Activated naive CD4-positive, alpha-beta T cell treated with anti-CD3 and anti-CD28 coated beads for 36 hours (primary cell): ENCODE measurements at places on chromosomes 7 and 10.

- no peak for DNase-seq
These were observed 215.3 kb upstream of the GLI3 start for GRCh38 chr7:42452356-42452755.

- no peak for DNase-seq
These were observed 309.7 kb downstream of the EXOC4 start for GRCh38 chr7:133562621-133563020.

- no peak for DNase-seq
These were observed 23.7 kb downstream of the GPR26 start for GRCh38 chr10:123689880-123690279.

GRCh38 chr10:103799341-103799740 is 56.0 kb downstream of the SH3PXD2A start:
- DNase-seq = no peak

- DNase-seq = no peak
These were observed 2.5 kb downstream of the FGL2 start for GRCh38 chr7:77197141-77197540.

GRCh38 chr10:27439101-27439500 is 65.0 kb upstream of the RAB18 start:
- no peak for DNase-seq

DNA sequence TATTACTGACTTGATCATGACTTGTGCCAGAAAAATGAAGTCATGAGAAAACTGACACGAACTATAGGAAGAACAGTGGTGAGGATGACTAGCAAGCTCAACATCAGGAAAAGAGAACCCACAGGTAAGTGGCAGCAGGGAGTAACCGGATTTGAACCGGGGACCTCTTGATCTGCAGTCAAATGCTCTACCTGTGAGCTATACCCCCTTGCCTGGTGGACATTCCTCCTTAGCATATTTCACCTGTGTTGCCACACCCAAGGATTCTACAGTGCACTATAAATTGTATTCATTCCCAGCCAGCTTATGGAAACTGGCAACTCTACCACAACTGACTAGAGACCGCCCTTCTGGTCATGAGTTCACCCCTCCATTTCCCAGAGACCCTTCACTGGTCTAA is 97.5 kb upstream of the ZNF746 start:
- DNase-seq = no peak

GRCh38 chr7:156496865-156497264 is 143.7 kb upstream of the RNF32 start:
- DNase-seq = no peak

DNA sequence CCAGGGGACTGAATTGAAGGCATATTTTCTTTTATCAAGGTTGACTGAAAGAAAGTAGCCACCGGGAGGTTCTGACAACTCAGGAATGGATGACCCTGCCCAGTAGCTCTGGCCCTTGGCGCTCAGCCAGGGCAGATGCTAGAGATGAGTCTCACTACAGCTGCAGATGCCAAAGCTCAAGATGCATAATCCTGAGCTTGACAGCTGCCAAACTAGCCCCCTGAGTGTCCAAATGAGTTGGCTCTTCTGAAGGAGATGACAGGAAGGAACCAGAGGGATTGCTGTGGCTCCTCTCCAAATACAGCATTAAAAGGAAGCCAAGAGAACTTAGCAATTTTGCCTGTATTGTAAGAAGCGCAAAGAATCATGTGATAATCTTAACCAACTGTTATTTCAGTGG is 78.4 kb downstream of the NXPH1 start:
- DNase-seq = no peak

DNA sequence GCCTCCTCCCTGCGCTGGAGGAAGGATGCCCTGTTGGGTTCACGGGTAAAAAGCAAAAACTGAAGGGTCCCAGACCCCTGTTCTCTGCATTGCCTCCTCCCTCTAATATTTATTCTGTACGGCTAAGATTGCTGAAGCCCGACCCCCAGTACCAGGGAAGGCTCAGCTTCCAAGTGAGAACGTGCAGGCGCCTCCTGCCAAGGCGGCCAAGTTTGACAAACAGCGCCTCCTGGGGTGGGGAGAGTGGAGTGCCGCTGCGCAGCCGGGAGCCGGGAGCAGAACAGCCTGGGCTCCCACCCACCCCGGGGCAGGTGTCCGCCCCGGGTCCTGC is 4.7 kb upstream of the EBF3 start:
- DNase-seq = peak; percentile 74

DNA sequence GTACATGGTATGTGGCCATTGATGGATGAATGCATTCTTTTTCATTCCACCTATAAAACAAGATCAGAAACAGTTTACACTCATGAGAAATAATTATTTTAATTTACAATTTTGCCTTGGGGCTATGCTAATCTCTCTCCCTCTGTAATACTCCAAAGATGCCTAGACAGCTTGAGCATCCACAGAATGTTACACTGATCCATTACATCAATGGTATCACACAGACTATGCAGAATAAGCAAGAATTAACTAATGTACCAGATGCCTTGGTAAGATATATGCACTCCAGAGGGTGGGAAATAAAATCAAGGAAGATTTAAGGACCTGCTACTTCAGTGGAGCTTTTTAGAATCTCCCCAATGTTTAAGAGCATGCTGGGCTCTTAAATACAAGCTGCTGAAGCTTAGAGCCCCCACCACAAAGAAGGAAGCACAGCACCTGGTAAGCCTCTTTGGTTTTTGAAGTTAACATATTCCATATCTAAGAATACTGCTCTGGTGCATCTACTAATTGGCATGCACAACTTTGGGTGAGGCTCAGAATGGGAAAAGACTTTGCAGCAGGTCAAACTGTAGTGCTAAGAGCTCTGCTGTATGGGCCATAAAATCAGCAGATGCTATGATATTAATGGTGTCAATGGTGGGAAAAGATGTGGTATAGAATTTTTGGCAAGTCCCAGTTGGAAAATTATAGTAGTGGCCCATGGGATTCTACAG is 219.6 kb downstream of the SLC25A13 start:
- DNase-seq = no peak

DNA sequence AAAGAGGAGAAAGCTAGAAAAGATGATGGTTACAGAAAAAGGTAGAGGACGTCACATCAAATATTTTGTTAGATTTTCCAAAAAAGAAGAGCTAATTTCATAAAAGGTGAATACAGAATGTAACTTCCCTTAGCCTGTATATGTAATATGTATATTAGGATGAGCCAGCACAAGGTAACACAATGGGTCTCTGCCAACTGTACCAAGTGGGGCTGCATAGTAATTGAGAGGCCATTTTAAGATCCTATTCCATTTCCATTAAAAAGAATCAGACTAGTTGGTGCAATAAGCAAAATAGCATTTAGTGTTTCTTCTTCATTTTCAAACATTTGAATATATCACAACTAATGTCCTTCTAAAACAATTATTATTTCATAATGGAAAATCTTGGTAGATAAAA is 134.6 kb downstream of the SEMA3A start:
- DNase-seq = no peak

DNA sequence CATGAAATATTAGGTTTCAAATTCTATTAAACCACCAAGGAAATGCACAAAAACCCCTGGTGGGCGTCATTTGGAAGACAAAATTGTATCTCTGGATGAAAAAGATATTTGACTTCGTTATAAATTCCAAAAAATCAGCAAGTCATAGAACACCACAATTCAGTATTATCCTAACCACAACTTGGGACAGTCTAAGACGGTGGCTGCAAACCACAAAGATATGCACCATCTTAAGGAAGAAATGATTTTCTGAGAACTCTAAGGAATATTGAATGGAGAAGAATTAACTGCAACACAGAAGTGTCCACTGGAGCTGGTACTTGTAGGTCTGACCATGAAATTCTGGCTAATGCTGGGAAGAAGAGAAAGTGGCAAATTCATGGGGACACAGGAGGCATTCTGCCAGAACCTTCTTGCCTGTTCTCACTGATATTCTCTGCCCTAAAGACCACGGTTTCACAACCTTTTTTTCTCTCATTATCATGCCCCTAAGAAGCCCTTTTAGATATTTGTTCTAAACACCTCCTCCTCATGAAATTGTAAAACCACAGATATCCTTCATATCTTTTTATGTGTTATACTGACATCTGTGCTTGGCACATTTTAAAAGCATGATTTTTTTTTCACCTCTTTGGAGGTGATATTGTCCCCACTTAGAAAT is 92.9 kb downstream of the SFMBT2 start:
- DNase-seq = no peak

GRCh38 chr7:3648276-3648675 is 347.2 kb downstream of the SDK1 start:
- no peak for DNase-seq

DNA sequence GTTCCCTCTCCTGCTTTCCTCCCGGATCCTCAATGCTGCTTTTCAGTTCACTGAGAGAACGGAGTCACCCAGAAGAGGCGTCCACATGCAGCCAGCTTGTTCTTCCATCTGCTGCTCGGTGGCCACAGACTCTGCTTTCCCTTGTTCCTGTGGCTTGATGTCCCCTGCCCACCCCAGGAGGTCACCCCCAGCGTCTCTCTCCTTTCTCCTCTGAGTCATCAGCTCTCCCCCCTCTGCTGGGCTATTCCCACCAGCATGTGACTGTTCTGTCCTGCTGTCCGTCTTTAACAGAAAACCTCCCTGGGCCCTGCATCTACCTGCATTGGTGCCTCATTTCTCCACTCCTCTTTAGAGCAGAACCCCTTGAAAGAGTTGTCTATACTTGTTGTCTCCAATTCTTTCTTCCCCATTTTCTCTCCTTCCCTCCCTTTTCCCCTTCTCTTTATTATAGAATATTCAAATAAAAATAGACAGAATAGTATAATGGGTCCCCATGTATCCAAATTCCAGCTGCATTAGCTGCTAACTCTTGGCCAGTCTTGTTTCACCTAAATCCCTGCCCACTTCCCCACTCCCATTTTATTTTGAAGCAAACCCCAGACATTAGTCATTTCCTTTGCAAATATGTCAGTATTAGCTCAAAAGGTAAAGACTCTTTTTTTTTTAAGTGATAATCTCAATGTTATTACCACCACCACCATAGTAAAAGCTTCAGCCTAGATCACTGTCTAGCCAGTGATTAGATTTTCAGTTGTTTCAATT is 4.1 kb downstream of the ZNF282 start:
- DNase-seq = no peak

GRCh38 chr10:77007834-77008233 is 629.8 kb downstream of the KCNMA1 start:
- DNase-seq = no peak

- DNase-seq = no peak
These were observed 3.0 kb downstream of the ZYX start for GRCh38 chr7:143384148-143384547.

DNA sequence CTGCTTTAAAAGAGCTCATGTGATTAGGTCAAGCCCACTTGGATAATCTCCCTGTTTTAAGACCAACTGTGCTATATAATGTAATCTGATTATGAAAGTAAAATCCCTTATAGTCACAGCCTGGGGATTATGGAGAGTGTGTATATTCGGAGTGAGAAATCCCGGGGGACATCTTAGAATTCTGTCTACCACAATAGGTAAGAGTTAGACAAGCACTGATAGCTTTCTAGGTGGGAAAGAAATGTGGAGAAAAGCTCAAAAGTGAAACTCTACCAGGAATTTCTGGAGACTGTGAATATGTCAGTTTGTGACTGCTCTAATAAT is 2.9 kb upstream of the VCL start:
- no peak for DNase-seq

- no peak for DNase-seq
These were observed 168.7 kb upstream of the LYZL1 start for GRCh38 chr10:29120216-29120615.

DNA sequence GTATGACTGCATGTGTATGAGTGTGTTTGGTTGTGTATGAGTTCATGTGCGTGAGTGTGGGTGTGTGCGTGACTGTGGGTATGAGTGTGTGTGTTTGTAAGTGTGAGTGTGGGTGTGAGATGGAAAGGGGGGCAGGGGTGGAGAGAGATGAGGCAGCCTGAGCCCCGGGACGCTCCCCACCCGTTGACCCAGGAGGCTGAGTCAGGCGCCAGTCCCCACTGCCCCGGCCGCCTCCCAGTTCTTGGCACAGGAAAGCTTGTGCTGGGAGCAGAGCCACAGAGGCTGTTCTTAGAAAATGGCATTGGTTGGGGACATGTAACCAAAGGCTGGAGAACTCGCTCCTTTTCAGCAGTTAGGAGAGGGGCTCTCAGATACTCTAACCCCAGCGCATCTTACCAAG is 27.8 kb upstream of the NUB1 start:
- peak; percentile 33 for DNase-seq

- DNase-seq = no peak
These were observed 38.1 kb downstream of the LDB3 start for GRCh38 chr10:86706401-86706841.

GRCh38 chr10:113474752-113475151 is 78.1 kb upstream of the HABP2 start:
- no peak for DNase-seq

- peak; percentile 21 for DNase-seq
These were observed 9.6 kb upstream of the AGR3 start for GRCh38 chr7:16891338-16891737.

- no peak for DNase-seq
These were observed 15.3 kb downstream of the ECHDC3 start for GRCh38 chr10:11757454-11757820.

GRCh38 chr10:63260103-63260859 is 127.2 kb downstream of the NRBF2 start:
- no peak for DNase-seq

- no peak for DNase-seq
These were observed 83.9 kb downstream of the CDH23 start for GRCh38 chr10:71480662-71481061.

GRCh38 chr10:101293007-101293723 is 60.8 kb upstream of the BTRC start:
- no peak for DNase-seq

- no peak for DNase-seq
These were observed 1.2 kb upstream of the PON3 start for GRCh38 chr7:95397381-95397780.

DNA sequence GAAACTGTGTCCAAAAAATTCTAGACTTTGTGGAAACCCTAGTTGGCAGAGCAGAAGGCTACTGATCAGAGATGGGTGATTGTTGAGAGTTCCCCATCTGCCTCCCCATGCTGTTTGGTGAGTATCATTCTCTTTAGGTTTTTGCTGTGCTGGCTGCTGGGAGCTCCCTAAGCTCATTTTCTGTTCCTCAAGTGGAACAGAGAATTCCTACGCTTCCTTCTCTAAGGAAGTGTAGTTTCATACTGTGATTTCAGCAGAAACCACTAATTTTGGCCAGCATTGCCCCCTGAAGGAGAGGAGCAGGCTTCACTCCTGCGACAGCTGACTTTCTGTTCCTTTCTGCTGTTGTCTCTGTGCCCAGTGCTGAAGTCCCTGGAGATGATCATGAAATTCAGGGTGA is 355.3 kb upstream of the NPVF start:
- DNase-seq = no peak
